Stimulated activated CD4-positive, alpha-beta T cell treated with anti-CD3 and anti-CD28 coated beads, Interleukin-15, amount 100 ng/mL, for 48 hours (primary cell): ENCODE measurements at places on chromosomes 2 and 18.

DNA sequence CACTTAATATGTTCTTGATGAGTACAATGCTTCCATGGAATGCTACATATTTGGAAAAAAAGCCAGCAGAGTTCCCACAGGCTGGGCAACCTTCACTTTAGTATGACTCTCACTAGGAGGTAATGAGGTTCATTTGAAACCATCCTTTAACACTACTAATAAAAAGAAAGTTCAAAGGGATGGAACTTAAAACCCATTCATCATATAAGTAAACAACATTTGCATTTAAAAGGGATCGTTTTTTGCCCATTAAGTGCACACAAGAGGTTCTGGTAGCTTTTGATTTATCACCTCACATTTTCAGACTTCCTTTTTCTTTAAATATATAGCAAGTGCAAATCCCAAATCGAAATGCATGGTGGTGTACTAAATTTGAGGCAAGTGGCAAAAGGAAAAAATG is 270.8 kb upstream of the DCC start:
- no peak for DNase-seq

DNA sequence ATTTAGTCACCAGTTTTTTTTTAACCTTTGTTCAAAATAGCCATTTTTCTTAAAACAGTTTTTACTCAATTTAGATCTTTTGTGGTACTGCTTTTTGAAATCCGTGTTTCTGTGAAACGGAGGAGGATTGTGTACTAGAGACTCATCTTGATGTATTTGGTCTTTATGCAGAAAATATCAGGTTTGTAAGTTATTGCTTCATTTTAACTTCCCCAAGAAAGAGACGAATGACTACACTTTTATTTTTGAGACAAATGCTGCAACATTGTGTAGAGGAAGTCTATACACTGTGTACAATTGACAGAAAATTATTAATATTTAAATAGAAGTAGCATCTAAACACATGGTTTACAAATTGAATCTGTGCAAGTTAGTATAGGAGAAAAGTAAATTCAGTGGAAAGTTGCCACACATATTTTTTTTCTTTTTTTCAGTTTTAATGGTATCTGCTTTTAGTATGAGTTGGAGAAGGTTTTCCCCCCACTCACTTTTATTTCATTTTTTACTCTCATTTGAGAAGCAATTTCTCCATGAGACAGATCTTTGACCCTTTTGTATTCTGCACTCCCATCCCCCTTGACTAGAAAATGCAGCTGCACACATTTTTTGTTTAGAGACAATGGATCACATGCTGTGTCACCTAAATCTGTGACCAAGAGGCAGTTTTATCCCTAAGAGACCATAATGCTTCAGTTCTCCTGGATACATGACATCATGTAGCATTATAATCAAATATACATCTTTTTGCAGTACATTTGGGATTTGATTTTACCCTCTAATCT is 200.8 kb upstream of the STON1 start:
- no peak for DNase-seq

- no peak for DNase-seq
Measured at GRCh38 chr2:148899638-148900318, 24.8 kb downstream of the KIF5C start.

DNA sequence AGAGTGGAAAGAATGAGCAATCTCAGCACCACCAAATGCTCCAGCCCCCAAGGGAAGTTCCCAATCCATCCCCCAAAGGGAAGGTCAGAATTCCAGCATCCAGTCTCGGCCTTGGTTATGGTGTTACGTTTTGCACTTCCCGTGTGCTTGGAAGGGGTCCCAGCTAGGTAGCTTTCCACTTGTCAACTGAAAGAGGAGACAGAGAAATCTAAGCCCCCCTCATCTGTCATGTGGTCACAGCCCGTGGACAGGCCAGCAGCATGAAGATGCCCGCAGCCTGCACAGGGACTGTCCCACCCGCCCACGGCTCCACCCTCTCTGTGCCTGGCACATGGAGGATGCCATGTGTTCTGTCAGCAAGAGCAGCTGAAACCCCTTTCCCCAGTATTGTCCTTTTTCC is 32.1 kb downstream of the RHOB start:
- DNase-seq, result no peak

DNA sequence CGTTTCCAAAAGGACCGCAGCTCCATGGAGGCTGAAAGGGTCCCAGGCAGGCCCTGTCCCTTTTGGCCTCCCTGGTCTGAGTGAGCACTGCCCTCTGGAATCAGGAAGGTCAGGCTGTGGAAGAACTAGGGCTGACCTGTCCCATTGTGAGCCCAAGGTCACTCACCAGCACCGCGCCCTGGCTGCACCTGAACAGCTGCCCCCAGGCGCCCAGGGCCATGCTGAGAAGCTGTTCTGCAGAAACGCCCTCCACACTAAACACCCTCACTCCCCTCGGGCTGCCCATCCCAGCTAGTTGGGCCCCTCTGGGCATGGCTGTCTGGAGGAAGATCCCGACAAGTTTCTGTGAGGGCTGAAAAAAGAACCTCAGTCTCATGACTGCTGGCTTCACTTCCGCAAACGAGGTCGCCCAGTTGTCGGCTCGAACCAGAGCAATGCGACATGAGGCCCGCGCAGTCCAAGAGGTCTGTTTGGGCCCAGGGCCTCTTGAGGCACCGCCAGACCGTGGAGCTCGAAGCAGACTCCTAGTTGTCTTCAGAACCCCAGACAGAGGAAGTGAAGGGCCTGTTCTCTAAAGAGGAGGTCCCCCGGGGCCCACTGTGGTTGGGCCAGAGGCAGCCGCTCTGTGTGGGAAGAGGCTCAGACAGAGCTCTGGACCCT is 64.4 kb downstream of the INPP5D start:
- no peak for DNase-seq

- no peak for DNase-seq
Measured at GRCh38 chr18:74388227-74388626, 68.9 kb downstream of the DIPK1C start.

GRCh38 chr18:5857180-5857579 is 38.1 kb downstream of the TMEM200C start:
- no peak for DNase-seq

GRCh38 chr2:169561364-169561763 is 12.3 kb downstream of the FASTKD1 start:
- DNase-seq, result no peak

DNA sequence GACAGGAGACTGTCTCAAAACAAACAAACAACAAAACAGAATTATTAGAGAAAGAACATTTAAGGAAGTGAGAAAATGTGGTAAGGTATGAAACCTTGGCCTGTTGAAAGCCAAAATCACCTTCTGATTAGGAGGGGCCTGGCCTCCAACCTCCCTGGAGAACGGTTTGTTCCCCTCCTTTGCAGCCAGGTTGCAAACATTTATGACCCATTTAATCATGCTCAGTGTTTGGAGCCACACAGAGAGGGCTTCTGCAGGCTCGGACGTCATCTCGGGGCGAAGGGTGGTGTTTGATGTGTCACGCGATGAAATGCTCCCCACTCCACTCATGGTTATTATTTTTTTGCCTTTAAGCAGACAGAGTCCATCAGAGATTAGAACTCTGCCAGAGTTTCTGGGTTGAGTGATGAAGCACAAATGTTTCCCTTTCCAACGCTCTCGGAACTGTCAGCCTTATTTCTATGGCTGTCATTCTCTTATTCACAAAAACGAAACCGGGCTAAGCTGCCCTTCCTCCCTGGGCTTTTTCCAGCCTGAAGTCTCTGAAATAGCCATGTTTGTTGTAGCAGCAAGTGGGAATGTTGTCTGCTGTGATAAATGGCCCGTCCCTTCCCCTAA is 33.6 kb upstream of the ROCK2 start:
- no peak for DNase-seq

- no peak for DNase-seq
Measured at GRCh38 chr2:224072541-224073188, 33.6 kb upstream of the SERPINE2 start.

- DNase-seq, result peak; percentile 64
Measured at GRCh38 chr2:30235008-30235655, 3.8 kb downstream of the LBH start.

DNA sequence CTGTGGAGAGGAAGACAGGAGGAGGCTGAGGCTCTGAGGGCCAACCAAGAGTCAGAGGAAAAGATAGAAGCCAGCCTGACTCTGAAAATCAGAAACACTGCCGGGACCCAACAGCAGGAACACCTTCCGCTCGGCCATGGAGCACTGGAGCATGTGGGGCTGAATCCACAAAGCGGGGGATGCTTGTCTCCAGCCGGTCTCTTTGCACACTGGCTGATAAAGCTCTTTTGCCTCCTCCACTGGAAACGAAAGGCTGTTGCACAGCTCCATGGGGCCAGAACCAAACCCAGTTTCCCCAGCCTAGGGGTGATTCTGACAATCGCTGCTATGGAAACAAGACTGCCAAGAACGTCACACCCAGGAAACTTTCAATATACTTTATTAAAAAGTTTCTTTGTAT is 90.3 kb downstream of the COL6A3 start:
- no peak for DNase-seq

- DNase-seq, result no peak
Measured at GRCh38 chr2:54176577-54176976, 61.2 kb downstream of the ACYP2 start.

GRCh38 chr2:36394804-36395203 is 39.2 kb downstream of the CRIM1 start:
- DNase-seq, result no peak

DNA sequence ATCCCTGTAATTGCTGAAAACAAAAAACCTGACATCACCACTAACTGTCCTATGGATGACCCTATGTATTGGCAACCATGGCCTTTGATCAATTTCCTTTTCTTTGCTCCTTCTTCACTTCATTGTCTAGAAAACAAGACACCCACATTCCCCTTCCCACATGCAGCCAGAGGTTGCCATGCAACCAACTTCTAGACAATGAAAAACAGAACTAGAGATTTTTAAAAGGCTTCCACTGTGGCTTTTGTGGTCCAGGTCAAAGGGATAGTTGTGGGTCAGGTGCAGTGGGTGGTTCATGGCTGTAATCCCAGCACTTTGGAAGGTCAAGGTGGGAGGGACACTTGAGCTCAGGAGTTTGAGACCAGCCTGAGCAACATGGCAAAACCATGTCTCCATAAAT is 139.3 kb upstream of the DOK6 start:
- no peak for DNase-seq
